Kidney (tissue), 22 donors: ENCODE measurements at places on chromosomes 4 and X. TPM values are rescaled to one million over a fixed set of nuclear protein-coding genes. Genes with fewer than 3 reads are reported as not detected.

DNA sequence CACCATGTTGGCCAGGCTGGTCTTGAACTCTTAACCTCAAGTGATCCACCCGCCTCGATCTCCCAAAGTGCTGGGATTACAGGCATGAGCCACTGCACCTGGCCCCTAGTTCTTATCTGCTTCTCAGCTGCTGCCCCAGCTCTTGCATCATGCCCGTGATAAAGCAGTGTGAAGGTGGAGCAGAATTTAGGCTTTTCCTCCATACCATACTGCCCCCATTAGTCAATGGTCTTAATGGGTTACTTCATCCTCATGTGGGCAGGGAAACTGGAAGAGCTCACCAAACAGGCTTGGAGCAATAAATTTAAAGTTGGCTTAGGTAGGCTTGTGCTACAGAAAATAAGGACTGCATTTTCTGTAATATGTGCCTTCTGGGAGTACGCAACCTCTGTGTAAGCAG is 636.9 kb upstream of the BOD1L1 start:
- H3K27ac ChIP-seq: no peak overlapping the region
- H3K36me3 ChIP-seq: no peaks in the 10 kb centered on the region
- no peaks in the 10 kb centered on the region for H3K27me3 ChIP-seq
- H3K4me3 ChIP-seq: no peak overlapping the region
- DNase-seq: no peak
- no peaks in the 10 kb centered on the region for H3K4me1 ChIP-seq

DNA sequence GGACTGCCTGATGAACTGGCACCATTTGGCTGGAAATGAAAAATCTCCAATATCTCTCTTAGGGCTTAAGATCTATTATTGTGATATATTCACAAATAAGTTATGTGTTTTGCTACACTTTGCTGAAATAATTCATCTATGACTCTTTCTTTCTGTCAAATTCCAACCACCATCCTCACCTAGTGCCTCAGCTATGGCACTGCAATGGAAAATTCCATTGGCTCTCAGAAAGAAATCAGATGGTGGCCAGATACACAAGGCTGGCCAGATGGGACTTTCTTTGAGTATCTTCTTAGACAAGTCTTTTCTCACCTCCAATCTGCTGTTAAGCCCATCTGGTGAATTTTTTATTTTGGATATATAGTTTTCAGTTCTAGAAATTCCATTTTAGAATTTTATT is 28.0 kb downstream of the NAT8L start:
- no peaks in the 10 kb centered on the region for H3K36me3 ChIP-seq
- no peak overlapping the region for H3K27ac ChIP-seq
- no peaks in the 10 kb centered on the region for H3K27me3 ChIP-seq
- H3K4me3 ChIP-seq: no peak overlapping the region

DNA sequence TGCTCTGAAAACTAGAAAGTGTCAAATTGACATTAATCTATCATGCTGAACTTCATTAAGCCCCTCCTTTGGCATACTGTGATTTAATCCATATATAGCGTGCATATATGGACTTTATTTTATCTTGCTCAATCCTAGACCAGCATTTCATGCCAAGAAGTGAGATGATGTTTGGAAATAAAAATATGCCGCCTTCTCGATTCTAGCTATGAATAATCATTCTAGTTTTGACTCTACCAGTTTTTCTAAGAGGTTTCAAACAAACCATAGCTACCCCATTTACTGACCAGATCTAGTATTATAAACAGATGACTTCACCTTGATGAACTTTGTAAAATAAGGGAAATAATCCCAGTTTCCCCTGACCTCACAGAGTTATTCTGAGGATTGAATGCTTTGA is 95.0 kb downstream of the ARX start:
- H3K27ac ChIP-seq: no peak overlapping the region
- no peak for DNase-seq
- no peaks in the 10 kb centered on the region for H3K36me3 ChIP-seq
- no peaks in the 10 kb centered on the region for H3K27me3 ChIP-seq
- no peaks in the 10 kb centered on the region for H3K4me1 ChIP-seq

DNA sequence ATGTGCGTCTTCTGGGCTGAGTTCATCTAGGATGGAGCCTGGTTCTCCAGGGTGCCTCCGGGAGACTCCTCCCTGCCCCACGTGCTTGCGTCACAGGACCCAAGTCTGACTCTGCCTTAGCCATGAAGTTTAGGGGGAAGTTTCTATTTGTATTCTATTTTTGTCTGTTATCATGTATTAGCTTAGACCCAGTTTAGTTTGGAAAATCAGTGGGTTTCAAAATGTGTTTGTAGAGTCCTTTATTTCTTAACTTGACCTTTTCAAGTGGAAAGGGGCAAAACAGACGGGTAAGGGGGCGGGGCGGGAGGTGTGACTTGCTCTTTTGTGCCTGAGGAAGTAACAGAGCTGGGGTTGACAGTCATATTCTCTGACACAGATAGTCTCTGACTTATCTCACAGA is 86.0 kb downstream of the HTT start:
- no peak overlapping the region for H3K27ac ChIP-seq
- DNase-seq: no peak
- no peaks in the 10 kb centered on the region for H3K4me1 ChIP-seq

GRCh38 chrX:119647552-119648420 is 41.6 kb upstream of the NKRF start:
- no peaks in the 10 kb centered on the region for H3K4me1 ChIP-seq
- peak; percentile 21 for DNase-seq
- no peak overlapping the region for H3K4me3 ChIP-seq
- no peaks in the 10 kb centered on the region for H3K27me3 ChIP-seq
- no peaks in the 10 kb centered on the region for H3K36me3 ChIP-seq

- no peaks in the 10 kb centered on the region for H3K27me3 ChIP-seq
- H3K27ac ChIP-seq: no peak overlapping the region
- H3K36me3 ChIP-seq: no peaks in the 10 kb centered on the region
- peaks cover 12% of the 10 kb centered on the region for H3K4me1 ChIP-seq
- peak; percentile 56 for DNase-seq
- H3K4me3 ChIP-seq: no peak overlapping the region
Observed at GRCh38 chr4:40325406-40326019, 9.6 kb upstream of the CHRNA9 start.

RAB9B gene
- 1.1 TPM for total RNA-seq

CXorf65 gene
- total RNA-seq: 3.0 TPM

DNA sequence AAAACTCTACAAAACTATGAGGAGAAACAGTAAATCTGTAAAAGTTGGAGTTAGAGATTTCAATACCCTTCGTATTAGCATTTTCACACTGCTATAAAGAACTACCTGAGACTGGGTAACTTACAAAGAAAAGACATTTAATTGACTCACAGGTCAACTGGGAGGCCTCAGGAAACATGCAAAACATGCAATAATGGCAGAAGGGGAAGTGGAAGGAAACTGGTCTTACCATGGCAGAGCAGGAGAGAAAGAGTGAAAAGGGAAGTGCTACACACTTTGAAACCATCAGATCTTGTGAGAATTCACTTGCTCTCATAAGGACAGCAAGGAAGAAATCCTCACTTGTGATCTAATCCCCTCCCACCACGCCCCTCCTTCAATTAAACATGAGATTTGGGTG is 949.9 kb downstream of the TECRL start:
- no peak overlapping the region for H3K4me3 ChIP-seq
- DNase-seq: no peak
- no peak overlapping the region for H3K27ac ChIP-seq
- no peaks in the 10 kb centered on the region for H3K36me3 ChIP-seq

- no peaks in the 10 kb centered on the region for H3K27me3 ChIP-seq
- no peak for DNase-seq
- H3K4me1 ChIP-seq: no peaks in the 10 kb centered on the region
- no peak overlapping the region for H3K4me3 ChIP-seq
- no peaks in the 10 kb centered on the region for H3K36me3 ChIP-seq
- H3K27ac ChIP-seq: no peak overlapping the region
Observed at GRCh38 chr4:160316036-160316435, 1213.2 kb downstream of the RAPGEF2 start.

CT47B1 gene
- total RNA-seq: not detected

DNA sequence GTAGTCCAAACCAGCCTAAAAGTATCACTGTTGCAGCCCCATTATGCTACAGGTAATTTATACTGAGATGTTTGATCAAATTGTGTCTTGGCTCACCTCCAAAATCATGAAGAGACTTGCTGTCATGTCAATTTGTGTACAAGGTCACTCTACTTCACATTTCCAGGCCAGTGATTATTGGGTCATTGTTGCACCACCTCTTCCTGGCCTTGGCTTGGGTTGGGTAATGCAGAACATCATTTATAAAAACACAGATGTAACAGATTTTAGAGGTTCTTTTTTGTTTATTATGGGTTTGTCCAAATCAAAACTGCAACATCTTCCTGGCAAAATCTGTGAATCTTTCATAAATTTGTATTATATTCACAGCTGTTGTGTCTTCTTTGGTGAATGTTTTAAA is 459.5 kb downstream of the ANKRD50 start:
- H3K36me3 ChIP-seq: no peaks in the 10 kb centered on the region
- no peak for DNase-seq
- no peaks in the 10 kb centered on the region for H3K27me3 ChIP-seq
- no peaks in the 10 kb centered on the region for H3K4me1 ChIP-seq
- H3K4me3 ChIP-seq: no peak overlapping the region
- H3K27ac ChIP-seq: no peak overlapping the region

CNGA1 gene
- total RNA-seq: 3.4 TPM

DNA sequence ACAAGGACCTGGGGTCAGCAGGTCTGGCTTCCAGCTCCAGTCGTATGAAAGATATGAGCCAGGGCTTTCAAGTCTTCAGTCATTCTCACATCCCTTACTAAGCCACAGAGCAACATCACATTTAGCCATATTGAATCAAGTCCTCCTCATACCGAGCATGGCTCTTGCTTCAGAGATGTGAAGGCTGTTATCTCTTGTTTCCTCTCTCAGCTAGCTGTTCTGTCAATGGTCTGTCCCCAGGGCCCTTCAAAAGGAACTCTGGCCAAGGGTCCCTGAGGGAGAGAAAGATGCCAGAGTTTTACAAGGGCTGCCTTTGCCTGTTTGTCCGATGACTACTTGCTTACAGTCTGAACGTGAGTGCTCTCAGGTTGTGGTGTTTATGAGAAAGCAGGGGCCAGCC is 30.5 kb downstream of the DOCK11 start:
- H3K4me3 ChIP-seq: no peak overlapping the region
- no peaks in the 10 kb centered on the region for H3K27me3 ChIP-seq
- no peaks in the 10 kb centered on the region for H3K4me1 ChIP-seq
- no peak overlapping the region for H3K27ac ChIP-seq
- no peak for DNase-seq

DNA sequence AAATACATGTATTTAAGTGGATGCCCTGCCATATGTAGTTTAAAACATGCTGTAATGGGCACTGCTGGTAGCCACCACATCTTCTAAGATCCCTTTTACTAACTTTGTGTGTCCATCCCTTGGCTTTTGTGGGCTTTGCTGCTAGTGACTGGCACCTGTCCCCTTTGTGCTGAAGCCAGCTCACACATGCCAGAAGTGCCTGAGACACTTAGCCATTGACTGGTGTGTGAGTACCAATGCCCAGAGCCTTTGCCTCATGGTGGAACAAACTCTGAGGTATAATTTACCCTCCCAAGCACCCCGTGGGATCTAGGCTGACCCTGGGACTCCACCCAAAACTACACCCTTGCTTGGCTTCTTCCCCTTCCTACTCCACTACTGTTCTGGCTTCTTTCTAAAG is 33.0 kb downstream of the ARHGAP6 start:
- no peaks in the 10 kb centered on the region for H3K4me1 ChIP-seq
- peaks cover 3% of the 10 kb centered on the region for H3K27me3 ChIP-seq
- H3K36me3 ChIP-seq: no peaks in the 10 kb centered on the region
- H3K4me3 ChIP-seq: no peak overlapping the region
- no peak overlapping the region for H3K27ac ChIP-seq

GRCh38 chr4:9927341-9928007 is 93.8 kb downstream of the SLC2A9 start:
- no peaks in the 10 kb centered on the region for H3K27me3 ChIP-seq
- H3K27ac ChIP-seq: no peak overlapping the region
- no peak overlapping the region for H3K4me3 ChIP-seq

GRCh38 chr4:171891038-171891437 is 77.8 kb downstream of the GALNTL6 start:
- no peak overlapping the region for H3K27ac ChIP-seq
- H3K36me3 ChIP-seq: no peaks in the 10 kb centered on the region
- H3K4me1 ChIP-seq: no peaks in the 10 kb centered on the region
- DNase-seq: no peak

GRCh38 chr4:125891597-125892258 is 577.0 kb downstream of the FAT4 start:
- no peaks in the 10 kb centered on the region for H3K36me3 ChIP-seq
- no peak overlapping the region for H3K27ac ChIP-seq
- no peak for DNase-seq
- no peaks in the 10 kb centered on the region for H3K27me3 ChIP-seq

- no peak overlapping the region for H3K4me3 ChIP-seq
- H3K27ac ChIP-seq: no peak overlapping the region
- DNase-seq: no peak
- H3K4me1 ChIP-seq: no peaks in the 10 kb centered on the region
Observed at GRCh38 chr4:162853788-162854187, 312.9 kb downstream of the NAF1 start.

AVPR2 gene
- 2.3 TPM for total RNA-seq

GRCh38 chrX:38089173-38089982 is 83.0 kb downstream of the SYTL5 start:
- no peak overlapping the region for H3K4me3 ChIP-seq
- no peaks in the 10 kb centered on the region for H3K27me3 ChIP-seq
- H3K27ac ChIP-seq: no peak overlapping the region
- no peaks in the 10 kb centered on the region for H3K36me3 ChIP-seq
- H3K4me1 ChIP-seq: no peaks in the 10 kb centered on the region

DNA sequence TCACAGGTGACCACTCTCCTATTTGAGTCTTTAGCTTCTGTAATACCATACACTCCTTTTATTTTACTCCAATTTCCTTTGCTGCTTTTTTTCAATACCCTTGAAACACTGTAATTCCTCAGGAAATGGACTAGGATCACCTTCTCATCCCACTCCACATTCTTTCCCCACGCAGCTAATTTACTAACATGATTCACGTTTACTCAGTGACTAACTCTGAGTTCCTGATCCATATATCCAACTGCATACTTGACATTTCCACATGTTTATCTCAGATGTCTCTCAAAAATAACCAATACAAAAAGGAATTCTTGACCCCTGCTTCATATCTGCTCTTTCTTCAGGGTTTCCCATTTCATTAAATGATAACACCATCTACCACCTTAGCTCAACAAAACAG is 19.9 kb downstream of the RPS6KA6 start:
- no peak overlapping the region for H3K4me3 ChIP-seq
- H3K27ac ChIP-seq: no peak overlapping the region
- no peaks in the 10 kb centered on the region for H3K27me3 ChIP-seq
- no peaks in the 10 kb centered on the region for H3K4me1 ChIP-seq
